SW 1271 (cell line): ENCODE measurements at places on chromosomes 1 and 21.

GRCh38 chr21:29195981-29196669 is 65.7 kb downstream of the MAP3K7CL start:
- DNase-seq = peak; percentile 69

DNA sequence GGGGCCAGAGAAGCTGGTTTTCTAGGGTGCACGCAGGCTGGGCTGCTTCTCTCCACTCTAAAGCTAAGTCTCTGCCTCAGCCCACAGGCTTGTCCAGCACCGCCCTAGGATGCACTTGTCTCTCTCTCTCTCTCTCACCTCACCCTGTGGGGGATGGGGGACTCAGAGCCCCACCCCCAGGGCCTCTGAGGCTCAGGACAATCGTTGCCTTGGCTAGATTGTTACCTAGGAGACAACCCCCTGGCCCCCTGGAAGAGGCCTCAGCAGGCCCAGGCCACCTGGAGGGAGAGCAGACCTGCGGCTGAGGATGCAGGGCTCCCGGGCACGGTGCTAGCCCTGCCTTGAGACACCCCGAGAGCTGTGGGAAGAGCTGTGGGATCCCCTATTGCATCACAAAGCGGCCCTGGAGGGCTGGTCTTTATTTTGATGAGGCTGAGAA is at the start of gene ACTRT2:
Gene ACTRT2 (plus strand): TSS at position 235 of the 439 bp plus-strand sequence. CDS start 220 bp downstream, outside the sequence.
- no peak for DNase-seq

GRCh38 chr21:27077501-27077900 is 110.6 kb upstream of the ADAMTS5 start:
- no peak for DNase-seq

DNA sequence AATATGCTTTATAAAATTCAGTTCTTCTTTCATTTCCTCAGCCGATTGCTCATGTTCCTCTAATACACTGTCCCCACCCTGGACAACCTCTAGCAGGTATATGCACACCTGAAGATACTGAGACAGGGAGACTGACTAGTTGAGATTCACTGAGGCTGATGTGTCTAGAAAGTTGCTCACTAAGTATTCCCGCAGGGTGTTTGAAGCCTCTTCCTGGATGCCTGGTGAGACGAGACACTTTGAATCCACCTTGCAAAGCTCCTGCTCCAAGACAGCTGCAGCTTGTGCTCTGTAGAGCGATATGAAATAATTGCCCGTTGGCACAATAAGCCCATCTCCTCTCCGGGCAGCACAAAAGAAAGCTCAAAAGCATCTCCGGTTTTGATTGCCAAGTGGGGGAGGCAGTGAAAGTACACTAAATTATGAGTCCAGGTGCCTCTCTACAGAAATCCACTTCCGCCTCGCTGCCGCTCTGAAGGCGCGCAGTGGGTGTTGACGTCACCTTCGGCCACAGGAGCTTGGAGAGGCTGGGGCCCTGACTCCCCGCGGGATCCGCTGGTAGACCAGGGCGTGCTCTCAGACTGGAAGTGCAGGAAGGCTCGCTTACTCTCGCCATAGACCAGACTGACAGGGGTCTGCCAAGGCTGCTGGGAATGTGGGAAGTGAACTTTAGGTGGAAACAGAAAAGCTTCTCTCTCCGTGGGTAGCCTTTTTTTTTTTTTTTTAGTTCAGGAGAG is 46.3 kb downstream of the GPA33 start:
- no peak for DNase-seq

DNA sequence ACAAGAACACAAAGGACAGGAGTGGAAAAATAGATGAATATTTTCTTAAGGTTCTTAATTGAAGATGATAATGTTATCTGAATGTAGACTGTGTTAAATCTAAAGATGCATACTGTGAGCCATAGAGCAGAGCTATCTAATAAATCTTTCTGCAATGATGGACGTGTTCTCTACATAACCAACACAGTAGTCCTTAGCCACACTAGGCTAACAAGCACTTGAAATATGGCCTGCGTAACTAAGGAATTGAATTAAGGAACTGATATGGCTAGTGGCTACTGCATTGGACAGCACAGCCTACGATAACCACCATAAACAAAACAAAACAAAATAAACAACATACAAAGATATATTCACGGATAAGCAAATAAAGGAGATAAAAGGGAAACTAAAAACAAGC is 181.3 kb downstream of the LYPLAL1 start:
- no peak for DNase-seq

- DNase-seq = no peak
Measured at GRCh38 chr1:235008239-235008638, 120.4 kb downstream of the TOMM20 start.

DNA sequence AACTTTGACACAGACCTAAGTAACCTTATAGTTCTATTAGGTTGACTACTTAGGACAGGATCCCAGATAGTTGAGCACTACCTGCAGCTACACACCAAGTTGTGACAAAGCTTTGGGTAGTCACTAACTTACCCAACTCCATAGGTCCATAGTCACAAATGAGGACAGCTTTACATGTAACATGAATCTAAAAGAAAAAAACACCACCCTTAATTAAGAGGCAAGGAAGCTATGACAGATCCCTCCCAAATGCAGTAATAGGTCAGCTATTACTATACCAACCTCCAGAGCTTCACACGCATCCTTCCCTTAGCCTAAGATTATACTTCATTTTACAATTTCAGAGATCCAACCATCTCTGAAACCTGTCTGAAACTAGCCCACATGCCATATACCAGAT is 12.7 kb upstream of the RAB42 start:
- DNase-seq = no peak

DNA sequence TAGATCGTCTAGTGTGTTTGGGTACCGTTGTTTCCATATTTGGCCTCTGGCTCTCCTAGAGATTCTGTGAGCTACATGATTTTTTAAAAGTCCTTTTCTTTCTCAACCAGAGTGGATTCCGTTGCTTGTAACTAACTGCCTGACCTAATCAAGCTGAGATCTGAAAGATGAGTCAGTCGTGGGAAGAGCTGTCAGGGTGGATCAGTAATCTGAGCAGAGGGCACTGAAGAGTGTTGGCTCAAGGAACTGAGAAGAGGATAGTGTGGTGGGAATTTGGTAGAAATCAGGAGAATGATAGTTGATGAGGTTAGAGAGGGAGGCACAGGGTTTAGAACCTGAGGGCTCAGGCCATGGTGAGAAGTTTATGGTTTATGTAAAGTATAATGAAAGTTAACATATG is 52.2 kb downstream of the TRAF5 start:
- DNase-seq = no peak

DNA sequence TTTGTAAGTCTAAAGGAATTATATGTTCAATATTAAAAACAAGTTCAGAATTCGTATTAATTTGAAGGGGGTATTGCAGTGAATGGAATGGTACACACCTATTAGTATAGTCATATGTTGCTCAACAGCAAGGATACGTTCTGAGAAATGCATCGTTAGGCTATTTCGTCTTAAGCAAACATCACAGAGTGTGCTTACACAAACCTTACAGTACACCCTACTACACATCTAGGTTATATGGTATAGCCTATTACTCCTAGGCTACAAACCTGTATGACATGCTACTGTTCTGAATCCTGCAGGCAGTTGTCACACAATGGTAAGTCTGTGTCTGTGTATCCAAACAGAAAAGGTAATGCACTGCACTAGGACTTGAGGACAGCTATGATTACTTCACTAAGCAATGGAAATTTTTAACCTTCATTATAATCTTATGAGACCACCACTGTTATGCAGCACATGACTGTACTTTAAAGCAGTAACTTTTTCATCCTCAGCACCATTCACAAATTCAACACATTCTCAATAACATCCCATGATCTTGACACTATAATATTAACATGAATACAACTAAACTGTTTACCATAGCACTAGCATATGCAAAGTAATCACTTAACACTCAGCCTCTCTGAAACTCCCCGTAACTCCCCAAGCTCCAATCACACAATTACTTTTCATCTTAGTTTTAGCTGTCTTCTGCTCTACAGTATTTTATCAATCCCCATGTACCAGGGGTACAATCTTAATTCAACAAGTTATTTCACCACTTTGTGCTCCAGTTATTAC is 14.4 kb upstream of the PSMG1 start:
- DNase-seq = no peak

GRCh38 chr1:43452789-43453441 is 816 bp downstream of the HYI start:
- peak; percentile 39 for DNase-seq

DNA sequence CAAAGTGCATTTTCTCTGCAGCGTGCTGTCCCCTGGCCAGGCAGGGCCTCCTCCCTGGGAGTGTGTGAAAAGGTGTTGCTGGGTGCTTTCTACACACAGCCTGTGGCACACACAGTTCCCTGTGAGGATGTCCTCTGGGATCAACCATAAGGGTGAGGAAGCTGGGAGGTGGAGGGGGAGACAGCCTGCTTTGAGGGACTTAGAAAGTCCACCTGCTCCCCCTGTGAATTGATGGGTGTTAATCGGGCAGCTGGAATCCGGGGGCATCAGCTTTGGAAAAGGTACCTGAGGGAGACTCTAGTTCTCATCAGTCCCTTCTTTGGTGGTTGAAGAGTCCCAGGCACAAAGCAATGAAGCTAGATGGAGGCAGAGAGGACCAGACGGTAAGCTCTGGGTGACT is 35.8 kb downstream of the LHX4 start:
- no peak for DNase-seq

GRCh38 chr1:218475275-218475674 is 130.1 kb downstream of the TGFB2 start:
- peak; percentile 9 for DNase-seq

DNA sequence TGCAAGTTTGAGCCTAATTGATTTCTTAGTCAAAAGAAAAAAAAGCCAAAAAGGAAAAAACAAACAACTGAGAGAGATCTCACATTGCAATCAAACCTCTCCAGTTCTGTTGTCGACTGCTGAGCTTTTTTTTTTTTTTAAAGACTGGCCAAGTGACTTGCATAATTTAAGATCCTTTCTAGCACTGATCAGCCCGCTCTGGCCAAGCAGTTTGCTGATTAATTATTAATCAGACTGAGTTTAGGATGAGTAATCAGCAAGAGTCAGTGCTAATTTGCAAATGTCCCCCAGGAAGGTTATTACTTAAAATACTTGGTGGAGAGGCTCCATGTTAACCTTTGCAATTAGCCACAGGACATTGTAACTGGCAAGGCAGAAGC is 39.3 kb downstream of the HMGB4 start:
- DNase-seq = no peak

DNA sequence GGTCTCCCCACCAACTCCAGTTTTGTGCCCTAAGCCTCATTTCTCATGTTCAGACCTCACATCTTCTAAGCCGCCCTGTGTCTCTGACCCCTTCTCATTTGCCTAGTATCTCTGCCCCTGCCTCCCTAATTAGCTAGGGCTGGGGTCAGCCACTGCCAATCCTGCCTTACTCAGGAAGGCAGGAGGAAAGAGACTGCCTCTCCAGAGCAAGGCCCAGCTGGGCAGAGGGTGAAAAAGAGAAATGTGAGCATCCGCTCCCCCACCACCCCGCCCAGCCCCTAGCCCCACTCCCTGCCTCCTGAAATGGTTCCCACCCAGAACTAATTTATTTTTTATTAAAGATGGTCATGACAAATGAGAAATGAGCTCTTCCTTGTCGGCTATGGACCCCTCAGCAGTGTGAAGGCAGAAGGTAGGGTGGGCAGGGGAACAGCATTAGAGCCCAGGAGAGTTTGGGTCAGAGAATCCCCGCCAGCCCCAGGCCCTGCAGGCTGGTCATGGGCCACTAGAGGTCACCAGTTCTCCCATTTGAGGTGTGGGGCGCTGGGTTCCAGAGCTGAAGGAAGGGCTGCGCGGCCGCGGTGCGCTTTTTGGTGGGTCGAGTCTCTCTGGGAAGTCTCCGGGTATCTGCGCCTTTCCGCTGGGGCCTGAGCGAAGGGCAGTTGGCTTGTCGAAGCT is 11.5 kb downstream of the ADAMTSL4 start:
- DNase-seq = no peak

DNA sequence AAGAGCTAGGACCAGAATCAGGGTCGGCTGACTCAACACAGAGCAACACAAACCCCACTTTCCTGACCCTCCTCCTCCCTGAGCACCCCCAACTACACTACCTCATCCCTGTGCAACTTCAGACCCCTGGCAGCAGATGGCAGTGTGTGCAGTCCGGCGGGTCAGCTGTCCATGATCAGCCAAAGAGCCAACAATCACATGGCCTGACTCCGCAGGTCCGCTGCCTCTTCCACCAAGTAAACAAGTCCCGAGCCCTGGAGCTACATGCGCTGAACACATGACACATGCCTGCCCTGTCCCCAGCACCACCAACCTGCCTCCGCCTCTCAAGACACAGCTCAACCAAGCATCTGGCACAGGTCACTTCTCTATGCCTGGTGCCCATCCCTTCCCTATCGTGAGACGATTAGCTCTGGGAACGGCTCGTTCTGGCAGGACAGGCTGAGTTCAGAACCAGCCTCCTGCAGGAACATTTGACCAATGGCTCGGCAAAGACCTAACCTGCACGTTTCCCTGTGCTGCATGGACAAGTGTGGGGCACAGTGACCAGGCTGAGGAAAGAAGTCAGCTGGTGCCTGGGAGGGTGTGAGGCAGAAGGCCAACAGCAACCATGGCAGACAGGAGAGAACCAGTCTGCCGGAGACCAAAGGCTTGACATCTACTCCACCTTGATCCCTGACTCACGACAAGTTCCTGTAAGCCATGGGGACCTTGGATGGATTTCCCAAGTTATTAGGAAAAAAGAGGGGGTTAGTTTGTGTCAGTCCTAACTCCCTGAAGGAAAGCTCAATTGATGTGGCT is 60.3 kb downstream of the CD46 start:
- DNase-seq = no peak

DNA sequence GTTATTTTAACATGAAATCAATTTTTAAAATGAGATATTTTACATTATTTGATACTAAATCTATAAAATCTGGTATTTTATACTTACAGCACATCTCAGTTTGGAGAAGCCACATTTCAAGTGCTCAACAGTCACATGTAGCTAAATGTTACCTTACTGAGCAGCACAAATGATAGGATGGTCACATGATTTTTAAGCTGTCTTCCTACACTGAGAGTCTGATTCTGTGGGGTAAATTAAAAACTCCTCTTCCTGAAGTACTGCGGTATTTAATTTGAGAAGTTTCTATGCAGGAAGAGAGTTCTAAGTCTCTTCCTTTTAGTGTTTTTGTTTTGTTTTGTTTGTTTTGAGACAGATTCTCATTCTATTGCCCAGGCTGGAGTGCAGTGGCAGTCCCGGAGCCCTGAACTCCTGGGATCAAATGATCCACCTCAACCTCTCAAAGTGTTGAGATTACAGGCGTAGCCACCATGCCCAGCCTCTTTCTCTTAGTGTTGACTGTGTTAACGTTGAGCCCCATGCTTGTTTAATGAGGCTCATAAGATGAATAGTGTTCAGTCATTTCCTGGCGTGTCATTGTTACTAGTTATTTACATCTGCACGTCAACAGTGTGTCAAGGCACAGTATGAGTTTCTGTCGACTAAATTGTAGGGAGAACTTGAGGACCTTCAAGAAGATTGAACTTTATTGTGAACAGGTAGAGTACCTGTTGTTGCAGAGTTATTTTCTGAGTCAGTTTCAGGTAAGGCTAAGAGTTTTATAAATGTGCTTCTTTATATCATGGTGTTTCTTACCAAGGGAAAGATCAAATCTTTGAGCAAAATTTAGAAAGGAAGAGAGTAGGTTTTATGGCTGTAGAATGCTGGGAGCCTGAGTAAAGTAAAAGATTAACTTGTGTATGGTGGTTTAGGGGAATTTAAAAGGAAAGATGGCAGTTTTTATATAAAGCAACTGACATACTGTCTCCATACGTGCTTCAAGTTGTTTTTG is 3.3 kb downstream of the CNST start:
- DNase-seq = peak; percentile 24
